Umbilical cord (tissue), 2 donors: ENCODE measurements at places on chromosomes 12 and 14.
A peak's percentile ranks its signal among the peaks of the same experiment; 100 is the strongest.

GRCh38 chr12:26318661-26319068 lies 123.3 kb downstream of the SSPN start:
- no peak for DNase-seq

DNA sequence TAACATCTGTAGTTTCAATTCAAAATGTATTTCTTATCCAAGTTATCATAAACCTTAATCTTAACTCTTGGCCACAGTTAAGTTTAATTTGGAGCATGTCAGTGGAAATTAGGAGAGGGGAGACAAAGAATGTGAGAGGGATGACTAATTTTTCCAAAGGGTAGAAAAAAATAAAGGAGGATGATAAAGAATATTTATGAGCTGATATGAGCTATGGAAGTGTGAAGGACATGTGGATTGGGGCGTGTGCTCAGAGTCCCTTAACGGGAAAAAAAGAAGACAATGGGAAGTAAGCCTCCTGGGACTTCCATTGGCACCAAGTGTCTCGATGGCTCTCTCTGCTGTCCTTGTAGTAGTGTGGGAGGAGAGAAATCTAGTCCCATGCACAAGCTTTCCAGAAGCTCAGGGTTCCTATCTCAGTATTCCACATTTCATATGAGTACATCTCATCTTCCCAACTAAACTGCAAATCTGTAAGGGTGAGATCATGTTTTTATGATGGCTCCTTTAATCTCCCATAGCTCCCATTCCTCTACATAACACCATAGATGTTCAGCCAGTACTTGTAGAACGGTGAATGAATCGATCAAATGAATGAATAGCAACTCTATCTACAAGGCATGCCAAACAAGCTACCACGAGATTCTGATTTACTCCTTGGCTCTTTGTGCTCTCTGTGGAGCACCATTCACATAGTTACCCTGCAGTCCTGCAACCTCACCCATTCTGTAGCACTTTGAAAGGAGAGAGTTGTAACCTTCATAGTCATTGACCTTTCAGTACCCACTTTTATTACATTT lies 27.4 kb downstream of the BCL2L14 start:
- DNase-seq = no peak

DNA sequence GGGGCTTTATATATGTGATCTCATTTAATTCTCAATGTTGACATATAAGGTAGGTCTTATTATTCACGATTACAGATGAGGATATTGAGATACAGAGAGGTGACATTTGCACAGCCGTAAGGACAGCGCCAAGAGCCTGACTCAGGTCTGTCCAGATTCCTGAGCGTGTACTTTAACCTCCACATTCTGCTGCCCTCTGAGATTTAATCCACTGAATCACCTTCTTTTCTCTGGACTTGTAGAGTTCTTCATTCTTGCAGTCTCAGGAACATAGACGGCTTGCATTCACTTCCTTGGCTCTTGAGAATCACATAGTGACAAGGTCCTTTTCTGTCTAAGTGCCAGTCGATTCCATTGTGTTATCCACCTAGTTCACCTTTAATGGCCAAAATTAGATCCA lies 141.0 kb upstream of the ARHGAP5 start:
- no peak for DNase-seq

DNA sequence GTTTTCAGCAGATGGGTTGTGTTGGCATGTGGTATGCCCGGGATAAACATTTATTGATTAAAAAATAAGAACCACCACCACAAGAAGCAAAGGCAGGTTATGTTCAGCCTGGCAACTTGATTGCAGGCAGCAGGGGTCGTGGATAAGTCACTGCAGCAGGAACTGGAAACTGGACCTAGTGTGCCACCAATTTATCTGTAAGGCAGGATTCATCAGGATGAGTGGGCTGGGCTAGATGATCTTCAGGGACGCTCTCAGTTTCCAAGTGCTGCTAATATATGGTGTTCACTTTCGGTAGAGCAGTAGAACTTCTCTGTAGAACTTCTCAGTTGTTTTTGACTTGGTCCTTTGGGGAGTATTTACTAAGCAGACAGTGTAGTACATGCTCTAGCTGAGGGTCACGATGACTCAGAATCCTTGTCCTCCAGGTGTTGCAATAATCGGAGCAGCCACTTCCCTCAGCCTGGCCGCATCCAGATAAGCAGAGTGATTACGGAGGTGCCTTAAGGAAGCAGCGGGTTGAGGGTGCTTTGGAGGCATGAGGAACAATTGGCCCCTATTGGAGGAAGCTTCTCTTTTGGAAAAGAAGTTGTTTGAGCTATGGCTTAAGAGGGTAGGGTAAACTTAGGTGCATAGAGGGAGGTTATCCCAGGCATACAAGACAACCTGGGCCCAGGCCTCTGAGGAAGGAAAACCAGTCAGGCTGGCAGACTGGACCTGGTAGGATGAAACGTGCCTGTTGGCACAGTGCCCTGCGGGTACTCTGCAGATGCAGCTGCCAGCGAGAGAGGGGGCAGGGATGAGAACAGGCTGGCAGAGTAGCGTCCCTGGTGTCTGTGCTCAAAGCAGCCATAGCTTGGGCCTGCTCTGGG lies 104.0 kb downstream of the GPR135 start:
- DNase-seq = no peak

- peak; percentile 74 for DNase-seq
Measured at GRCh38 chr14:101965181-101965544, 790 bp downstream of the DYNC1H1 start.

- DNase-seq = no peak
Measured at GRCh38 chr14:49930720-49931119, 37.8 kb downstream of the ARF6 start.

- DNase-seq = no peak
Measured at GRCh38 chr14:103607822-103608221, 21.2 kb upstream of the KLC1 start.

- peak; percentile 76 for DNase-seq
Measured at GRCh38 chr14:64114166-64114565, 180.0 kb downstream of the ESR2 start.

DNA sequence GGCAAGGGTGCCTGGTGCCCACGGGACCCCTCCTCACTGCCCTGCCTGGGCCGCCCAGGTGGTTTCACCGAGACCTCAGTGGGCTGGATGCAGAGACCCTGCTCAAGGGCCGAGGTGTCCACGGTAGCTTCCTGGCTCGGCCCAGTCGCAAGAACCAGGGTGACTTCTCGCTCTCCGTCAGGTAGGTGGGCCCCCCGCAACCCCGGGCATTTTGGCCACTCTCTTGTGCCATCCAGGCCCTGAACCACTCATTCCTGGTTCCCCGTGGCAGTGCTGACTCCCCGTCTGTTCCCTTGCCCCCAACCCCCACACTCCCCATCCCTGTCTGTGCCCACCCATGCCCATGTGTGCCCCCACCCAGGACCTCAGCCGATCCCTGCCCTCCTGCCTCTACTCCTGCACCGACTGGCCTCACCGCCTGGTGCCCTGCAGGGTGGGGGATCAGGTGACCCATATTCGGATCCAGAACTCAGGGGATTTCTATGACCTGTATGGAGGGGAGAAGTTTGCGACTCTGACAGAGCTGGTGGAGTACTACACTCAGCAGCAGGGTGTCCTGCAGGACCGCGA lies 480 bp downstream of the PTPN6 start:
- no peak for DNase-seq

GRCh38 chr12:21677622-21678277 lies 20.1 kb upstream of the LDHB start:
- DNase-seq = no peak

DNA sequence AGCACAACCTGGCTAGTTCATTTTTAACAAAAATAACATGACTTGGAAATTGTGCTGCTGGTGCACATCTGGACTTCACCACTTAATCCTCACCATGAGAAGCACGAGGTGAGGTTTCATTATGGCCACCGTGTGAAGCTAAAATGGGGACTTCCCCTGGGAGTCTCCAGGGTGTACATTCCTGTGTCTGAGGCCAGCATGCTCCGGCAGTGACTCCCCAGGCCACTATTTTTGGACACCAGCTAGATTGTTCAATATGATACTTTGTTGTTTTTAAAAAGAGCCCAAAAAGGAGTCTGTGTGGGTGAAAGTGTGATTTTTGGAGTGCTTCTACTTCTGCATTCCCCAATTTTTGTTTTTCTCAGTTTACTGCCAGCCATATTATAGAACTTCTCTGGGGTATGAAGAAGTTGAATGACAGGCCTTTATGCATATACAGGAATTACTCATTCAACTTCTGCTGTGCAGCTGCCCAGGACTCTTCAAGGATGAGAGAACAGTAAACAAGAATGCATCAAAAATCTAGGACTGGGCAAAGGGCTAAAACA lies 16.9 kb upstream of the AICDA start:
- peak; percentile 15 for DNase-seq

GRCh38 chr14:53715193-53715721 lies 241.4 kb downstream of the BMP4 start:
- DNase-seq = peak; percentile 54

DNA sequence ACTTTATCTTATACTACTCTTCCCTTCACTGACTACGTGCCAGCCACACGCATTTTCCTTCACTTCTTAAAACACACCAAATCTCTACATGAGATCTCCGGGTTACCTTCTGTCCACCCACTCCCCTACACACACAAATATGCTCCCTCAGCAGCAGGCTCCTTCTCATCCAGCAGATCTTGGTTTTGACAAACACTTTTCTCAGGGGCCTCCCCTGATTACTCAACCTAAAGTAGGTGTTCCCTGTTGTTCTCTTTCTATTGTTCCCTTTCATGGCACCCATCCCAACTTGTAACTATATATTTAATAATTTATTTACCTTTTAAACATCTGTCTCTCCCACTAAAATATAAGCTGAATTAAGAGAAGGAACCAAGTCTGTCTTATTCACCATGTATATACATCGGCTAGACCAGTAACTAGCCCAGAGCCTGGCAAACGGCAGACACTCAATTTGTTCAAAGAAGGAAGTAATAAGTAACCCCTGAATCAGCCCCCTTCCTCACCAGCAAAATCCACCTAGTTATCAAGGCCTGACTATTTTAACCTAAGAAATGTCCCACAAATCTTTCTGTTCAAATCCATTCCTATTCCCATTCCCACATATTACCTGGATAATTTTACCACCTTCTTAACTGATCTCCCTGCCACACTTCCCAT lies 2.7 kb downstream of the C2CD5 start:
- DNase-seq = no peak

DNA sequence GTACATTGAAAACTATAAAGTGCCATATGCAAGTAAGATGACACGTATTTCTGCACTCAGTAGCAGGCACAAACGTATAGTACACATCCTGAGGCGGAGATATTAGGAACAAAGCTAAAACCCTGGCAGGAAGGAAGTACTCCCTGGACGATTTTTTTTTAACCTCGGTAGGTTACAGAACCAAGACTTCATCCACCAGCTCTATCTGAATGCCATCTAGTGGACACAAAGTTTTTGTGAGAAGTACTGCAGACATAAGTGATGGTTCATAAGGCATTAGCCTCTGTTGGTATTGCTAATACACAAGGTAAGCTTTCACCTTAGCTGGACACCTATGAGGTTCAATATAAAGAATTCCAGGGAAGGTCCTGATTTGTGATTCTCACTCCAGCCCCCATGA lies 83.0 kb upstream of the CCDC196 start:
- peak; percentile 28 for DNase-seq

DNA sequence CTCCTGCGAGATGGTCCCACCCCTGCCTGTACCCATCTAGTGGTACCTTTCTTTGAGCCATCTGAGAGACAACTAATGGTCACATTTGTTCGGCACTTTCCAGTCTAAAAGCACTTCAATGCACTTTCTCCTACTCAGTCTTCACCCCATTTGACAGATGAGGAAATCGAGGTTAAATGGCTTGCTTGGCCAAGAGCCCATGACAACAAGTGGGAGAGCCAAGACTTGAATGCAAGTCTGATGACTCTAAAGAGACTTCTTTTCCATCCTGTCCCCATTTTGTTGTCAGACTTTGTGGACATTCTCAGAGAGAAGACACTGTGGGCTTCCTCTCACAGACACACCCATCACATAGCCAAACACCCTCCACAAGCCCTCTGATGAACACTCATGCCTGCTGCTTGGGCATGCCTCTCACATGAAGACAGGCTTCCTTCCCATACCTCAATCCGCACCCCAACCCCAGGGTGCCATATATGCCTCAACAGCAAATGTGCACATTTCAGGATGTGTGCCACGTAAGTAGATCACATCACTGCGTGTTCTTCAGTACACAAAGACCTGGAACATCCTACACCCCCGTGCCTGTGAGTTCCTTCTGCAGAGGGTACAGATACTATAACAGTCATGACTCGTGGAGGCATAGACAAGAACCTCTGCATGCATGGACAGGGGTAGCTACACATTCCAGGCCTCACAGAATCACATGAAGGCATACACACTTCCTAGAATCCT lies 805 bp downstream of the MYH7 start:
- DNase-seq = no peak

DNA sequence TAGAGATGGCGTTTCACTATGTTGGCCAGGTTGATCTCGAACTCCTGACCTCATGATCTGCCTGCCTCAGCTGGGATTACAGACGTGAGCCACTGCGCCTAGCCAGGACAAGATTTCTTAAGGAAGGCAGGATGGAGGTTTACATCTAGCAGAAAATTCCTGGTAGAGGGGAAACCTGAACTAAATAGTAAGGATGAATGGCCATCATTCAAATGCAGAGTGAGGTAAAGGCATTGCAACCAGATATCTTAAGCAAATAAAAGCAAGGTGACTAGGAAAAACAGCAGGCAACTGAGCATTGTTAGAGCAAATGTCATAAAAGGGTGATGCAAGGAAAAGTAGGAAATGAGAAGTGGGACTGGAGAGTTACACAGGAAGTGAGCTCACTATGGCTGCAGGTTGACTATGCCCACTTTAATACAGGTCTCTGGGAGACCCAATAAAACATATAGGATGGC lies 133.0 kb downstream of the SOX5 start:
- DNase-seq = no peak

GRCh38 chr12:38469715-38470114 lies 153.1 kb downstream of the ALG10B start:
- DNase-seq = no peak

- no peak for DNase-seq
Measured at GRCh38 chr14:21084396-21084795, 14.1 kb downstream of the ZNF219 start.

DNA sequence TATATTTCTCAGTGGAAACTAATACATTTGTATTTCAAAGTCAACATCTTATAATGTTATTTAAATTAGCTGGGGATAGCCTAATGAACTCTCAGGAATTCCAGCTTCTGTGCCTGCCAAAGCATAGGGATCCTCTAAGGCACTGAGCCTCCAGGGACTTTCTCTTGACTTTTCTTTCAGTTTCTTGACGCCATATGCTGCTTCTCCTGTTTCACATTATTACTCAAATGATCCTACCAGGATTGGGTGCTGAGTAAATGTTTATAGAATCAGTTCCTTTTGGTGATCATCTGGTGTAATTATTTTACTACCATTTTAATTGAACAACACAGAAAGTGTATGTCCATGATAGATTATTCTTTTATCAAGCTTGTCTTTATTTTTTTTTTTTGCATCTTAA lies 7.9 kb downstream of the METTL25 start:
- no peak for DNase-seq

- no peak for DNase-seq
Measured at GRCh38 chr12:28699029-28699428, 450.0 kb upstream of the FAR2 start.

- DNase-seq = no peak
Measured at GRCh38 chr14:58605465-58605864, 32.3 kb upstream of the DACT1 start.

- peak; percentile 43 for DNase-seq
Measured at GRCh38 chr12:120468325-120468820, 1.2 kb downstream of the SRSF9 start.

GRCh38 chr12:13149411-13149810 lies 45.9 kb upstream of the GSG1 start:
- no peak for DNase-seq

- no peak for DNase-seq
Measured at GRCh38 chr12:21354641-21355040, 18.1 kb upstream of the IAPP start.

GRCh38 chr14:24887623-24888304 lies 162.2 kb downstream of the STXBP6 start:
- no peak for DNase-seq
